H9 (cell line): ENCODE measurements at places on chromosomes 13 and 19.
A peak's percentile ranks its signal among the peaks of the same experiment; 100 is the strongest.

GRCh38 chr13:83865161-83866137 lies 16.8 kb downstream of the SLITRK1 start:
- no peak for DNase-seq

GRCh38 chr19:6662702-6663101 lies 7.3 kb downstream of the TNFSF14 start:
- DNase-seq, result no peak

DNA sequence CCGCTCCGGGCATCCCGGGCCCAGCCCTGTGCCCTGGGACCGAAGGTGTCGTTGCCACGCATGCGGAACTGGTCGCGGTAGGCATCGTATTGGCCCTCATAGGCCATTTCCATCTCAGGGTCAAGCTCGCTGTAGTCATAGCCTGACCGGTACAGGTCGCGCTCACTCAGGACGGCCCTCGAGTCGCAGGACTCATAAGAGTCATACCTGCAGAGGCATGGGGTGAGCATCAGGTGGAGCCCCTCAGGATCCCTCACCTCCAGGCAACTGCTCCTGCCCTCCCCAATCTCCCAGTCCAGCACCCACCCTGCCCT lies 17.4 kb downstream of the AKAP8L start:
- DNase-seq, result no peak

DNA sequence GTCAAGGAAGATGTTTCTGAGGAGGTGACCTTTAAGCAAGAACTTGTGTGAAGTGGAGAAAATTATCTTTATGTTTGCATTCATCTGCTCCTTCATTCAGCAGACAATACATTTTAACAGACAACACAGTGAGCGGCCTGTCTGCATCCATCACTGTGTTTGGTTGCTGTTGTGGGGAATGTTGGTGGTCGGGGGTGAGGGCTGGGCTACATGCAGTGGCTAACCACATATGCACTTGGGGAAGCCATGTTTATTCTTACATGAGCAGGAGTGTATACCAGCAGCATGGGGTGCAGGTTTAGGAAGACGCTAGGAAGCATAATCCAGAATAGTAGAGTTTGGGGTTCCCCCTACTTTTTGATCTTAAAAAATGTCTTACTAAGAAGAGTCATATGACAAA lies 66.4 kb downstream of the DHRS12 start:
- DNase-seq, result no peak

GRCh38 chr13:111632906-111633305 lies 312.5 kb downstream of the TEX29 start:
- DNase-seq, result peak; percentile 84

DNA sequence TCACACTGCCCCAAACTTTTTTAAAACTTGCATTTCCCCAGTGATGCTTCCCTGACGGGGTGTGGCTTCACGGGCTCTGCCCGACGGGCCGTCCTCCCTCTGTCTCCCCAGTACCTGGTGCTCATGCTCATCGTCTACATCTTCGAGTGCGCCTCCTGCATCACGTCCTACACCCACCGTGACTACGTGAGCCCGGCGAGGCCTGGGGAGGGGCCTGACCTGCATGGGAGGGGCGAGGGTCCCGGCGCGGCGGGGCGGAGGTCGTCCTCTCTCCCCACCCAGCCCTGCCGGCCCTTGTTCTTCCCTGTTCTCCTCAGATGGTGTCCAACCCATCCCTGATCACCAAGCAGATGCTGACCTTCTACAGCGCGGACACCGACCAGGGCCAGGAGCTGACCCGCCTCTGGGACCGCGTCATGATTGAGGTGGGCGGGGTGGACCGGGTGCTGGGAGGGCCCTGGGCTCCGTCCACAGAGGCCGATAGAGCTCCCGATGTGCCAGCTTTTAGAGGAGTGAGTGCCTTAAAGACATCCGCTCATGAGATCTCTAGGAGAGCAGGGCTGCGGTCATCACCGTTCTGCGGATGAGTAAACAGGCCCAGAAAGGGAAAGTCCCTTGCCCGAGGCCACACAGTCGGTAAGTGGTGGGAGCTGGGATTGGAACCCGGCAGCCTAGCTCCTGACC lies 6.9 kb downstream of the UPK1A start:
- DNase-seq, result peak; percentile 83

- no peak for DNase-seq
These were observed 33.6 kb downstream of the KCTD15 start for GRCh38 chr19:33830264-33830663.

- no peak for DNase-seq
These were observed 22.5 kb downstream of the OBI1 start for GRCh38 chr13:78636495-78636894.

GRCh38 chr19:55149078-55150003 lies at the start of gene TNNT1:
TNNT1 (minus strand) TSS chr19:55149206; CDS start chr19:55147157, 2,049 bp downstream.
- peak; percentile 78 for DNase-seq

GRCh38 chr19:38911388-38912001 lies 491 bp downstream of the CCER2 start:
- DNase-seq, result no peak

- no peak for DNase-seq
These were observed 11.4 kb upstream of the KRTDAP start for GRCh38 chr19:35501684-35502083.

- DNase-seq, result peak; percentile 81
These were observed 838 bp upstream of the MYADM start for GRCh38 chr19:53866865-53867224.

DNA sequence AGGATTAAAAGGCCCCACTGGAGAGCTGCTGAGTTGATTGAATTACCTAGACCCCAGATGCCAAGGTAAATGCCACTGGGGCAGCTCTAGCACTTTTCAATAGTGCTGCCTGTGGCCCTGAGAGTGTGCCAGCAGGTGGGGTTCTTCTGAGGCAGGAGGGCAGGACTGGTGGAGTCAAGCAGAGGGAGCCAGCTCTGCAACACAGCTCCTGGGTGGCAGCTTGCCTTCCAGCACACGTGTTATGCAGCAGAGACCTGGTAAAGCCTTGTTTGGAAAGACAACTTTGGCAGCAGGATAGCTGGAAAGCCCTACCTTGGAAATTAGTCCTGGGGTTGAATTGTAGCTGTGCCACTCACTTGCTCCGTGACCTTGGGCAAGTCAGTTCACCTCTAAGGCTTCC lies 306.6 kb downstream of the ATP8A2 start:
- peak; percentile 37 for DNase-seq

DNA sequence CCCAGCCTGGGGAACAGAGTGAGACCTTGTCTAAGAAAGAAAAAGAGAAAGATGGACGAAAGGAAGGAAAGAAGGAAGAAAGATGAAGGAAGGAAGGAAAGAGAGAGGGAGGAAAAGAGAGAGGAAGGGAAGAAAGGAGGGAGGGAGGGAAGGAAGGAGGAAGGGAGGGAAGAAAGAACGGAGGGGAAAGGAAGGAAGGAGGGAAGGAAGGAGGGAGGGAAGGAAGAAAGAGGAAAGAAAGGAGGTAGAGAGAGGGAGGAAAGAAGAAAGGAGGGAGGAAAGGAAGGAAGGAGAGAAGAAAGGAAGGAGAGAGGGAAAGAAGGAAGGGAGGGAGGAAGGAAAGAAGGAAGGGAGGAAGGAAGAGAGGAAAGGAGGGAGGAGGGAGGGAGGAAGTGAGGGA lies 20.9 kb downstream of the CABP5 start:
- DNase-seq, result no peak

DNA sequence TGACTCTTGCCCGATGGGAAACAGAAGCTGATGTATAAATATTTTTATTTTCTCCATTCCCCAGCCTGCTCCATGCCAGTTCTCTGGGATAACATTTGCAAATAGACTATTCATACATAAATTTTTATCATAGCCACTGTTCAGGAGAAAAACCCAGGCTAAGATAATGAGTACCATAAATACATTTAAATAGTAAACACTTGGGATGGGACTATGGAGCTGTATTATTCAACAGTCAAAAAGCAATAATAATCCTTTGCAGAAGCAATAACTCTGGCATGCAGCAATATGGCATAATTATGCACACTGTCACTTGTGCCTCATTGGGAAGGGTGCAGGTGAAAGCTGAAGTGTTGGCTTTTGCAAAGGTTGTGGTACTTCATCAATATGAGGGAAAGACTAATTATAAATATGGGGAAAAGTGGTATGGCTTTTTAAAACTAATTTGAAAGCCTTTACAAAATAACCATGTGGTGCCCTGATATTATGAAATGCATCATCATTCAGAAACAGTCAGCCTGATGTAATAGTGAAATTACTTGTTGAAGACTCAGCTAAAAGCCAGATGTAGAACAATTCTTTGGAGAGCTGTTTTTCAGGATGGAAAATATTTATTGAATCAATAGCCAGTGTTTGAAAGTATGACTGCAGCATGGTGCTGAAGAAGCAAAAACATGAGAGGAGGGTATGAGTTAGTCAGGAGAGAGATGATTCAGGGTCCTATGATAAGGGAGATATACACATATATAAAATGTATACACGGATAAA lies 2476.7 kb downstream of the PCDH9 start:
- no peak for DNase-seq

DNA sequence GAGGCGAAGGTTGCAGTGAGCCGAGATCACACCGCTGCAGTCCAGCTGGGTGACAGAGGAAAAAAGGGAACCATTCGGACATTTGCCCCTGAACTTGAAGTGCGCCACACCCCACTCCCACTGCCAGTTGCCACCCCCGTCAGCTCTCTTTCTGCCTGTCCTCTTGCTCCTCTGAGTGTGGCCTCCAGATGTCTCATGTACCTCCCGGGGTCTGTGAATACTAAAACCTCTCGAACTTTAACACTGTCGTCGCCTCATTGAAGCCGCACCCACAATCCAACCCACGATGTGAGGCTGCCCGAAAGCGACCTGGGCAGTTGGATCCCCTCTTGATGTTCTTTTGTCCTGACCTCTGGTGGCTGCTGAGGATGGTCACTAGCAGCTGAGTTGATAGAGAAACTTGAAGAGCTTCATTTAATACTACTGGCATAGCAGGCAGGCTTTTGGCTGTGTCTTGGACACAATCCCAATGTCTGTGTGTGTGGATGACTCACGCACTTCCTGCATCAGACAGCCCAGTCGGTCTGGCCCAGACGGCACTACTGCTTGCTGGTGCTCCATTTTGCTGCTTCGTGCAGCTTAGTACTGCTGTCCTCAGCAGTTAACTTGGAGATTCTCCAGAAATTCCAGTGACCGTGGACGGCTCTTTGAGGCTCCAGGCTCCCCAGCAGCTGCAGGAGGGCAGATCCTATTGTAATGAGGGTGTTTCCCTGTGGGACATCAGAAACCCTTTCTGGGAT lies 4.2 kb downstream of the FPR3 start:
- no peak for DNase-seq

GRCh38 chr13:31774186-31774750 lies 34.9 kb downstream of the RXFP2 start:
- no peak for DNase-seq

DNA sequence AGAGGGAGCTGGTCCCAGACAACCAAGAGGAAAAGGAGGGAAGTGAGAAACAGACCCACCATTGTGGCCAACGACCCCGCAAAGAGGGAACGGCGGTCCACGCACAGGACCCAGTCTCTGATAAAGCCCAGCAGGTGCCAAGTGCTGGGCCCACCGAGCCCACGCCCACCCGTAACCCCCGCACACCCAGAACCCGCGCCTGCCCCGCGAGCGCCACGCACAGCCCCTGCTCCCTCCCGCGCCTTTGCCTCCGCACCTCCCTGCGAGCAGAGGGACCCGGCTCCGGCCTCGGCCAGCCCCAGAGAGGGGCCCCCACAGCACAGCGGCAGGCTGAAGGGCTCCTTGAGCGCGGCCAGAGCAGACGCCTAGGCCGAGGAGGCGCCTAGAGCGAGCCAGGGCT lies 1192.2 kb downstream of the PCDH17 start:
- no peak for DNase-seq

- DNase-seq, result no peak
These were observed 203.1 kb upstream of the EDNRB start for GRCh38 chr13:78121459-78122348.

DNA sequence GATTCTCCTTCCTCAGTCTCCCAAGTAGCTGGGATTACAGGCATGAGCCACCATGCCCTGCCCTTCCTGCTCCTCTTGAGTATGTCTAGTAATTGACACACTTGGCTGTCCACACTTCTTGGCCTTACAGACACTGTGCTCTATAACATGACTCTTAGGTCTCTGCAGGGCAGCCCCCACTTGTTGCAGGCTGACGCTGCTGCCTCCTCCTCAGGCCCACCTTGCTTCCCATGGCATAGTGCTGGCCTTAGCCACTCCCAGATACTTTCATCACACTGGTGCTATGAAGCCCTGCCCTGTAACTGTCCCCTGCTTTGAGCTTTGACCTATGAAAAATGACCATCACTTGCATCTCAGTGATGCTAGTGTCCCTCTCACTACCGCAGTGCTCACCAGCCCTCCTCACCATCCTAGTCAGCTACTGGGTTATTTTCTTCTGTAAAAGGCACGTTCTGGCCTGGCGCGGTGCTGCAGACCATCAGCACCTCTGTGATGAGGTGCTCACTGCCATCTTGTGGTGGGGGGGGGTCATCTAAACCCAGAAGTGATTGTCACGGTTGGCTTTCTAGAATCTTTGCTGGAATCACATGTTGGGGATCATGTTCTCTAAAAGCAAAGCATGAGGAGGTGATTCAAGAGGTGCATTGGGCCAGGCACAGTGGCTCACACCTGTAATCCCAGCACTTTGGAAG lies 9.8 kb downstream of the ERICH4 start:
- DNase-seq, result no peak

DNA sequence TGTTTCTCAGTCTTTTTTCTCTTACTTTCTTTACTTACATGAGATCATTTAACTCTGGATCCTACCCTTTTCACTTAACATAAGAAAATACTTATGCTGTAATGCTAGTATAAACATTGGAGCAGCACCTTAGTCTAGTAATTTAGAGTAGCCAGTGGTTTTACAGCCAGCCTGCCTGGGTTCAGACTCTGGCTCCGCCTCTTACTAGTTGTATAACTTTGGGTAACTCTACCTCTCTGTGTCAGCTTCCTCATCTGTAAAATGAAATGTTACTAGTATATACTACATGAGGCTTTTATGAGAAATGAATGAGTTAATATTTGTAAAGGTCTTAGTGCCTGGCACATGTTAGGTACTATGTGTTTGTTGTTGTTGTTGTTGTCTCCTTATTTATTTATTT lies 5.6 kb downstream of the CDADC1 start:
- no peak for DNase-seq

DNA sequence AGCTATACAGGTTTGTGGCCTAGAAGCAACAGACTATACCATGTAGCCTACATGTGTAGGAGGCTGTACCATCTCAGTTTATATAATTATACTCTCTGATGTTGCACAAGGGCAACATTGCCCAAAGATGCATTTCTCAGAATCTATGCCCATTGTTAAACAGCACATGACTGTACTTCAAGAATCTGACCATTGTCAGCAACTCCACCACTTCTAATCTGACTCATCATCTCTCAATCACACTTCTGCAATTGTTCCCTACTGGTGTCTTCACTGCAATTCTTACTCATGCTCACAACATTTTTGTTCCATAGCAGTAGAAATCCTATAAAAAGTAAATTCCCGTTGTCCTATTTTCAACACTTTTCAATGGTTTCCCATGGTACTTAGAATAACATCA lies 63.9 kb upstream of the ATXN8OS start:
- no peak for DNase-seq
